ENCODE measurements at places on chromosomes 7 and 10.

GRCh38 chr7:1761774-1762173 lies 91.7 kb downstream of the ELFN1 start:
- DNase-seq: no peak

DNA sequence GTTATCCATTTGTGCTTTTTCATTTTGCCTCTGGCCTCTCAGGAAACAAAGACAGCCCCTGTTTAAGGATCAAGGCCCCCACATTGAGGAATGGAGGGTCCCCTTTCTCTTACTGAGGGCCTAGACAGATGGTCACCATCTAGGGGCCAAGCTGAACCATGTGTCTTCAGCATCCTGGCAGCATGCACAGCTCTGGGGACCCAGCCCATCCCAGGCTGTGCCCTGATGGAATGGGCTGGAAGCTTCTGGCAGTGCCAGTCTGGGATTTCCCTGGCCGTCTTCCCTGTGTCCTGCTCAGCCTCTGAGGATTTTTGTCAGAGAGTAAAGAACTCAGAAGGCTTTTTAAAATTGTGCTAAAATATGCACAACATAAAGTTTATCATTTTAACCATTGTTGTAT lies 116.8 kb downstream of the ITIH5 start:
- no peak for DNase-seq

DNA sequence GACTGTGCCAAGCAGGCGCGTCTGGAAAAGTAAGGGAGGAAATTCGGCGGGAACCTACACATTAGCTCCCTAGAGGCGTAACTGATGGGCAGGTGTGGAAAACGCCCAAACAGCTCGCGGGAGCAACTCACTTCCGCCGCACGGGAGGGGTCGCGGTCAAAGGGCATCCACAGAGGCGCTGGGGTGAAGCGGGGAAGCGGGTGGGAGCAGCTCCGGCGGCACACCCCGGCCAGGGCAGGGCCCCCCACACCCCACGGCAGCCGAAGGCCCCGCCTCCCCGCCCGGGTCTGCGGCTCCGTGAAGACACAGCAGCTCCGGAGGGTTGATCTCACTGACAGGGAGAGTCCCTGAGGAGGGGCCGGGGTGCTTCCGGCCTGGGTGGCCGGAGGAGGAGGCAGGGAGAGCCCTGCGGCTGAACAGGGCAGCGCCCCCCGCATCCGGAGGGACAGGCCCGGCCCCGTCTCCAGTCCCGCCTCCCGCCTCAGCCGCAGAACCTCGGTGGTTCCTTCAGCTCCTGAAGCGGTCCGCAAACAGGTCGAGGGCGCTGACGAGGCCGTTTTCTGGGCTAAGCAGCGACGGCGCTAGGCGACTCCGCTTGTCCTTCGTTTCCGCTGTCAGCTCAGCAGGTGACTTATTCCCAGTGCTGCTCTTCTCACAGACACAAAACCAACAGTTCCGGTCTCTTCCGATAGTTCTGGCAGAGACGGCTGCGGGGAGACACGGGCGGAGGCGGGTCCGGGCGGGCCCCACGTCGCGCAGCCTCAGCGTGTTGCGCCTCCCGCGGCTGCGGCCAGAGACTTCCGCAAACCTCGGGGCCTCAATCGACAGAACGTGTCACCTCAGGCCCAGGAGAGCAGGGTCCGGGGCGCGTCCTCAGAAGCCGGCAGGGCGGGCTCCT lies 276.1 kb downstream of the DNAJB6 start:
- DNase-seq: peak; percentile 85

DNA sequence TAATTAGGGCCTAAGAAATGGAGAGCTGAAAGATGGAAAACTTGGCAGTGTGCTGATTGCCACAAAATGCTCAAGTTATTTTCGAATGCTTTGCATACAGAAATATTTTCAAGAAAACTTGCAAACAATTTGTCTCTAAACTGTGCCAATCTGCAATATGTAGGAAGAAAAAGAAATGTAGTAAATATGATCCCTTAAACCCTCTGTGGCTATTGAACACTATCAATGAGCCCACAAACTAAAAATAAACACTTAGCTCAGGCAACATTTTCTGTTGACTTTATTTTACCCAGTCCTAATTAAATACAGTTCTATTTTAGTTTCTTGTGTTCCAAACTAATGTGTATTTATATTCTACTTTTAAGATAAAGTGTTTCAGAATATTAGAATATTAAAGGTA lies 342.1 kb downstream of the SEMA3D start:
- DNase-seq: no peak

DNA sequence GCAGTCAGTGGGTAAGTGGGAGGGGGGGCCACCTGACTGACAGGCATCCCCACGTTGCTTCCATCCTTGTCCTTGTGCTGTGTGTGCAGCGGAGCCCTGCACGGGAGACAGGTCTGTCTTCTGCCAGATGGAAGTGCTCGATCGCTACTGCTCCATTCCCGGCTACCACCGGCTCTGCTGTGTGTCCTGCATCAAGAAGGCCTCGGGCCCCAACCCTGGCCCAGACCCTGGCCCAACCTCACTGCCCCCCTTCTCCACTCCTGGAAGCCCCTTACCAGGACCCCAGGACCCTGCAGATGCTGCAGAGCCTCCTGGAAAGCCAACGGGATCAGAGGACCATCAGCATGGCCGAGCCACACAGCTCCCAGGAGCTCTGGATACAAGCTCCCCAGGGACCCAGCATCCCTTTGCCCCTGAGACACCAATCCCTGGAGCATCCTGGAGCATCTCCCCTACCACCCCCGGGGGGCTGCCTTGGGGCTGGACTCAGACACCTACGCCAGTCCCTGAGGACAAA lies 24.8 kb downstream of the TBATA start:
- no peak for DNase-seq

DNA sequence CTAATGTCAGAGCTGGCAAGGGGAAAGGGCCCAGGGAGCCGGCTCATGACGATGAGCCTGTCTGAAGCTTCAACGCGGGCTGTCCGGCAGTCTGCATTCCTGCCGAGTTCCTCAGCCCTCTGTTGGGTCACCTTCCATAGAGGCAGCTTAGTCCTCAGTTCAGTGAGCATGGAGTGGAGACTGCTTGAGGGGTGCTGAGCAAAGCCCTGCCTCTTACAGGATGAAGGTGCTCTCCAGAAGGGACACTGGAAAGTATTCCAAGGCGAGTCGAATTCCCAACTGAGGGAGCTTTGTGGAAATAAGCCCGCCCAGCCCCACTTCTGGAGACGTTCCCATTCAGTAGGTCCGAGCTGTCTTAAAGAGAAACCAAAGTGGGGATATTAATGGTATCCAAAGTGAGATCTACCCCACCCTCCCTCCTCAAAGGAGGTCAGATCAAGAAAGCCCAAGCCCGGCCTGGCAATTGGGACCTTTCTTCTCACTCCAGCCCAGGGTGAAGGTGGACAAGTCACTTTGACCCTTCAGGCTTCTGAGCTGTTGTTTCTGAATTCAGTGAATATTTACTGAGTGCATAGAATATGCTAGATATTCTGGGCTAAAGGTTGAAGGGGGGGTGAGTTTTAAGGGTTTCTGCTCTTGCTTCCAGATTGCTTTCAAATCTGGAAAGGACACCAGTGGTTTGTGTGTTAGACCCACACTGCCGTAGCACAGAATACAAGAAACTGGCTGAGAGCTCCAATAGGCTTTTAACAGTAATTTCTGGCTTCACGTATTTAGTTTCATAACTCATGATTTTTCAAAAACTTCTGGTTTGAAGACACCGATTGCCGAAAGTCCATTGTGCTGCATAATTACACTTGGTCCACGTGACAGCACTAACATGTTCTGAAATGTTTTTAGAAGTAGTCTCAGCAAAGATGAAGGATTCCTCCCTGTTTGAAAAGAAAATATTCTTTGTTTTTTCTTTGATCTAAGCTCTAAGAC lies 3.5 kb downstream of the EGFR start:
- DNase-seq: no peak

GRCh38 chr10:43156590-43157341 lies 18.5 kb downstream of the CSGALNACT2 start:
- no peak for DNase-seq

GRCh38 chr10:94427166-94427565 lies 24.8 kb downstream of the TBC1D12 start:
- no peak for DNase-seq

DNA sequence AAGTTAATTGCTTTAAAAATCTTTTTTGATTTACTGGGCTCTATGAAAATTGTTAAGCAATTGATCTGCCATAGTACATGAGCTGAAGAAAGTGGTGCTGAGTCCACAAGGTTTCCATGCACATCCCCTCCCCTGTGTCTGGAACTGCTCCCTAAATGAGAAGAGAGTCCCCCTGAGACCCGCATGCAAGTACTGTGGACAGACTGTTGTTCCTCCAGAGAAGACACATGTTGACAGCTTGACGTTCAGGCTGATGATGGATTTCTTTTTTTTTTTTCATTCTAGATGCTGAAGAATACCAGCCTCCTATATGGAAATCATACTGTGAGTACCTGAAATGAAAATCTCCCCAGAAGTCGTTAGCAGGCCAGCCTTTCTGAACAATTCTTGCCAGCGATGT lies 159.8 kb downstream of the CHN2 start:
- no peak for DNase-seq

GRCh38 chr10:18607503-18608378 lies 43.6 kb downstream of the NSUN6 start:
- no peak for DNase-seq

GRCh38 chr7:29453021-29453420 lies 110.6 kb upstream of the PRR15 start:
- DNase-seq: no peak

GRCh38 chr7:52936750-52937149 lies 98.7 kb upstream of the POM121L12 start:
- no peak for DNase-seq

All from CD8-positive, alpha-beta T cell (primary cell).